Activated CD8-positive, alpha-beta T cell treated with anti-CD3 and anti-CD28 coated beads, Interleukin-2, amount 10 ng/mL, durations not matched to agents 7 days and 5 days (primary cell): ENCODE measurements at places on chromosomes 4 and X. TPM values are rescaled to one million over a fixed set of nuclear protein-coding genes. Genes with fewer than 3 reads are reported as not detected.

DNA sequence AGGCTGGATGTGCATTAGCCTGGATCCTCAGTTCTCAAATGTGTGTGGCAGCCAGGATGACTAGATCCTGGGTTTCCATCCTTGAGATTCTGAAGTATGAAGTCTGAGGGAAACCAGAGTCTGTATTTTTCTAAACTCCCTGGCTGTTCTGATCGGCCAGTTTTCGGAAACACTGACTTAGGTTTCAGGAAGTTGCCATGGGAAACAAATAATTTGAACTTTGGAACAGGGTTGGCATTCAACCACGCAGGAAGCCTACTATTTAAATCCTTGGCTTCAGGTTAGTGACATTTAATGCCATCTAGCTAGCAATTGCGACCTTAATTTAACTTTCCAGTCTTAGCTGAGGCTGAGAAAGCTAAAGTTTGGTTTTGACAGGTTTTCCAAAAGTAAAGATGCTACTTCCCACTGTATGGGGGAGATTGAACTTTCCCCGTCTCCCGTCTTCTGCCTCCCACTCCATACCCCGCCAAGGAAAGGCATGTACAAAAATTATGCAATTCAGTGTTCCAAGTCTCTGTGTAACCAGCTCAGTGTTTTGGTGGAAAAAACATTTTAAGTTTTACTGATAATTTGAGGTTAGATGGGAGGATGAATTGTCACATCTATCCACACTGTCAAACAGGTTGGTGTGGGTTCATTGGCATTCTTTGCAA lies 67.6 kb downstream of the PDGFRA start:
- DNase-seq = no peak

DNA sequence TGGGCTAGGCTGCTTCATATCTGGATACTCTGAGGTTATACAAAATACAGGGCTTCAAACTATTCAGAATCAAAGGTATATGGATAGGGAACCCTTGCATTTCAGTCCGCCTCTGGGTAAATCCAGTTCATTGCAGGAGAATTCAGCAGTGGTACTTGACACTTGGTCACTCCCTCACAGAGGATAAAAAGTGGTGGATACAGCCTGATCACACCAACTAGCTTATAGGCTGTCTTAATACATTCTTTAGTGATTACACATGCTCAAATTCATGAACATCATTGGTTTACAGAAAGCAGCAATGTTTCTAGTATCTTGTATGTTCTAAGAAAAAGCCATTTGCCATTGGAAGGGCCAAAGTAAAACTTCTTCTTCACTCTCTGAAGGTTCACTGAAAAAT lies 104.8 kb upstream of the PDE5A start:
- no peak for DNase-seq

DNA sequence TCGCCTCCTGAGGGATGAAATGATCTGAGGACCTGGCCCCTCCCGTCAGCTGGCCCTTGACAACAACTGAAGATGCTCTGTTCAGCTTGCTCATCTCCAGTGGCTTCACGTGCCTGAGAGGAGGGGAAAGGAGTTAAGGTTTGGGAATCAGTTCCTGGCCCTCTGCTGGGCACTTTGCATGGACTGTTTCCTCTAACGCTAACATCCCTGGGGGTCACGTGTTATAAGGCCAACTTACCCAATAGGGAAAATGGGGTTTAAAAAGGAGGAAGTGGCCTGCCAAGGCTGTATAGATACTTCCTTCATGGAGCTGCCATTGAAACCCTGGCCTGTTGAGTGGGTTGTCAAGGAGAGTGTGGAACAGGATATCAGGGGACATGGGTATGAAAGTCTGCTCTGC lies 65.6 kb downstream of the OR13H1 start:
- DNase-seq = no peak

DNA sequence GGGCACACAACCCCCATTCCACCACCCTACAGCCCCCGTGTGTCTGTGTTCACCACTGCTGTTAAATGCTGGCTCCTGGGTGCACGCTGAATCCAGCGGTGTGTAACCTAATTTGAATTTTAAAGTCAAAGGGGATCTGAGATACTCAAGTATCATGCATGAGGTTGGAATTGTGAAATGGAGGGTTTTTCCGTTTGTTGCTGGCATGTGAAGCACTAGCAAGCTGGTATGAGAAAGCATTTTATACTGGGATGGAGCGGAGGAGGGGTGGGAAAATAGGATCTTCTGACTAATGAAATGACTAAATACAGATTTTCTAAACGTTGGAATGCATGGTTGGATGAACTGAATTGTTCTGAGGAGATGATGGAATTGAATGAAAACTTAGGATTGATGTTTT lies 36.9 kb upstream of the FAT1 start:
- no peak for DNase-seq

DNA sequence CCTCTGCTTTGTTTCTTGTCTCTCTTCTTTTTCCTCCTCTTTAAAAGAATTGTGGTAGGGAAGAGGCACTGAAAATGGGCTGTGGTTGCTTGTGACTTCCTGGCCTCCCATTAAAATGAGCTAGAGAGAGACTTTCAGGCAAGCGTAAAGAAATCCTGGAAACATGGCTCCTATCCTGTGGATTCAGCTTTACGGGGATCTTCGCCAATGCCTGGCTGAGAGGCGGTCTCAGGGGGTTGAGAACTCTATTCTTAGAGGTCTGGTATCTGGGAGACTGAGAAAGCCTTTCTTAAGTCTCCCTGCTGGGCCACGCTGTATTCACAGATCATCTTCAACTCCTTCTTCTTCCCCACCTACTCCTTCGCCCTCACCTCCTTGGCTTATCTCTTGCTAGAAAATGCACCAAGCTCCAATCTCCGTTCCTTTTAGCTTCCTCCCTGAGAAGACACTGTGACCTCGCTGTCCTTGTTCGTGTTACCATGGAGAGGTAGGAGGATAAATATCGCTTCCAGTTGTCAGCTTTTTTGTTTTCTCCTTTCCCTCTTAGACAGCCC lies 542 bp upstream of the KLF8 start:
- no peak for DNase-seq

- no peak for DNase-seq
Measured at GRCh38 chr4:7799736-7800135, 139.9 kb downstream of the AFAP1 start.

DNA sequence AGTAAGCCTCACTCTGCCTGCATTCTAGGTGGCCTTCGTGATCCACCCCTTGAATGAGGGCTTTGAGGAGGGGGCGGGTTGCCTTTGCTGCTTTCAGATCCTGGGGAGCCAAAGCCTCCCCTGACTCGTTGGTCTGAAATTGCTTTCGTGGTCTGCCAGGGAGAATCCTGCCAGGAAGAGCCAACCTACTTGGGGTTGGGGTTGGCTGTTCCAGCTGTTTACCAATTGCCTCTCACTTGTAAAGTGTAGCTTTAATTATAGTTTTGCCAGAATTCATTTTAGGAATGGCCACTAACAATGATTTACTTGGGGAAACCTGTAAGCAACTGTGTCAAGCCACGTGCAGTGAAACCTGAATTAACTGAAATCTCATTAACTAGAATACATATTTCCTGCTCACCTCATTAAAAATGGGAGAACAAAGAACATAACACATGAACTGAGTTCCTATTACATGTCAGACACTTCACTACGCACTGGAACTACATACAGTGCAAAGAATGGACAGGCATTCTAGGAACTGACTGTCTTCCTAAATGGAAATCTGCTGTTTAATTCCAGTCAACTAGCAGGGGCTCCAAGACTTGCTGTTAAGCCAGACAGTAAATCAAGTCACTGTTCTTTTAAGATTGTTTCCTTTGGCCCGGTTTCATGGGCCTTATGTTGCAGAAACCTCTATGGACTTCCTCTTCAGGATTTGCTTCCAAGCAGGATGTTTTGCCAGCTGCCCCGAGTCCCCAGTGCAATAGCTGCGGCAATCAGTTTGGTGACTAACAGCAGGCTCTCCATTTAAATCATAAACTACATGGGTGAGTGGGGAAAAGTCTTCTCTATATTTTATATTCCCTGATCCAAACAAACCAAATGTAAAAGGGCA lies 16.4 kb upstream of the NKRF start:
- DNase-seq = no peak

DNA sequence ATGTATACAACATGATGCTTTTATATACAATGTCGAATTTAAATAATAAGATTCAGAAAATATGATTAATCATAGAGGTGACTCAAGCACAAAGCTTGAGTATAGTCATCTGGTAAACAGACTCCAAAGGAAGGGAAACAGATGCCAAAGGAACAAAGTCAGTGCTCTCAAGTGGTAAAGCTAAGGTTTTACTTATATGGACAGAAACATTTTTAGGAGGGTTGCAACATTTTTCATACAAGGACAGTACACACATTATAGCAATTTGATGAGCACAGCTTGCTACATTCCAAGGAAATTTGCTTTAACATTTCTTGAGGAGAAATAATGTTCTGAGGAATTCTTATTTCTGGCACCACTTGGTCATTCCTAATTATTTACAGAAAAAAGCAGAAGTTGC lies 333.4 kb upstream of the AADAT start:
- DNase-seq = no peak

- no peak for DNase-seq
Measured at GRCh38 chr4:112377171-112377570, 80.0 kb downstream of the ALPK1 start.

- no peak for DNase-seq
Measured at GRCh38 chr4:127732623-127733328, 2.6 kb downstream of the SLC25A31 start.

GRCh38 chr4:55758066-55758465 lies 61.5 kb upstream of the EXOC1L start:
- DNase-seq = no peak

DNA sequence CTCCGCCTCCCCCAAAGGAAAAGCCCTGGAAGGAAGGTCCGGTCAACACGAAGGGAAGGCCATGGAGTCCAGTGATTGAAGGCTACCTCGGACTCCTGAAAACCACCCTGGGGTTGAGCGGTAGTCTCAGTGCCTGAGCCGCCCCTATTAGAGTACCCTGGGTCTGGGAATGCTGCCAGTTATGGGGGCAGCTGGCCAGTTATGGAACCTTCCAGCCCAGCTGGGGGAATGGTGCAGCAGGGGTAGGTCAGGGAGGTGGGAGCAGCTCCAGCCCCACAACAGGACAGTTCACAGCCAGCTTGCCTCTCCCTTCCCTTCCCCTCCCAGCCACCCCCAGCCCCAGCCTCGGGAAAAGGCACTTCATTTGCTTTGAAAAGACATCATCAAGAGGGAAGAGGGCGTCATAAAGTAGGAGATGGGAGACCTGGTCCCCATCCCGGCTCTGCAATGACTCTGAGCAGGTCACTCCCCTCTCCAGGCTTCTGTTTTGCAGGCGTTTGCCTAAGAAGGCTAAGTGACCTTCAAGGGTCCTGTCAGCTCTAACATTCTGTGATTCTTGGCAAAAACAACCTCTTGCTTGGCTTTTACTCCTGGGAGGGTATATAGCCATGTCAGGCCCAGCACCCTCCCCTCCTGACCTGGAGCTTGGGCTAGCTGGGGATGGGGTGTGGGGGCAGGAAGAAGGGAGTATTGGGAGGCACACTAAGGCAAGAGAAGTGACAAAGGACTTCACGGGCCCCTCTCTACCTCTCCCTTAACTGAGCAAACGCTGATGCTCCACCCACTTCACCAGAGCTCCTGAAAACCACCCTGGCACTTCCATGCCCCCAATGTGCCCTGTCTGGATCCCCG lies 8.0 kb downstream of the APLN start:
- DNase-seq = no peak

GRCh38 chr4:63090641-63091040 lies 1318.6 kb downstream of the TECRL start:
- DNase-seq = no peak

- DNase-seq = no peak
Measured at GRCh38 chrX:49120091-49120490, 3.4 kb downstream of the GPKOW start.

DNA sequence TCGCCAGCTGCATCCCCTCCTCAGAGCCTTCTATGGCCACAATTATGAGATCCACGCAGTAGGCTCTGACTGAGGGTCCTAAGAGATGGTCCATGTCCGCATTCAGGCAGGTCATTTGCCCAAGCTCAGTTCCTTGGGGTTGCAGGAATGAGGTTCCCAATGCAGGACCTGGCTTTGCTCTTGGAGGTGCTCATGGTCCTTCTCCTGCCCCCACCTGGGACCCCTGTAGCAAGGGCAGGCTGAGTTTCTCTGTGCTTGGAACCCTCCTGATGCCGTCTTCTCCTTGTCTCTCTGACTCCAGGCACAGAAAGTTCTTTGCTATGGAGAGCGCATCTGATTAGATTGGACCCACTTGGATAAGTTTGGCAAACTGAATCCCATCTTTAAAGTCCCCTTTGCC lies 16.5 kb upstream of the SHOX start:
- no peak for DNase-seq

GRCh38 chr4:17060230-17060629 lies 161.8 kb upstream of the LDB2 start:
- no peak for DNase-seq

DNA sequence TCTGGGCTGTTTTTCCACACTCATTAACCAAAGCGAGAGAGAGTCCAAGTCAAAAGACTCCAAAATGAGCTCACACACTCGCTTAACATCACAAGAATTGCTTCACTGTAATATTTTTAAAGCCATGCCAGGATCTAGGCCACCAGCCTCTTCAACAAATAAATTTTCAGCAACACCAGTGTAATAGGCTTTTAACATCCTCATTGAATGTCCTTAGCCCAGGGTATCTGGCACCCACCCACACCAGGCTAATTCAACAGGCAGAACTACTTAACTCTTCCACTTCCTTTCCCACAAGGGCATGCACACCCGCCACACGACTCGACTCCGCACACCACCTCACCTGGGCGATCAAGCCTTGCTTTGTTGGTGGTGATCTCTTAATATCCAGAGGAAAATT lies 34.2 kb downstream of the FAT1 start:
- DNase-seq = no peak

GSX2 gene
- total RNA-seq = not detected

RADX gene
- 3.6 TPM for total RNA-seq

RAB40A gene
- not detected for total RNA-seq

GPR82 gene
- 0.53 TPM for total RNA-seq

RTL5 gene
- 0.05 TPM for total RNA-seq

MAGEB17 gene
- total RNA-seq = not detected

COL25A1 gene
- total RNA-seq = not detected

TSPYL2 gene
- total RNA-seq = 20.0 TPM

N4BP2 gene
- 25.1 TPM for total RNA-seq
